G401 (cell line): ENCODE measurements at places on chromosomes 11 and 22.
A peak's percentile ranks its signal among the peaks of the same experiment; 100 is the strongest.

GRCh38 chr11:107468596-107468995 lies 11.0 kb upstream of the CWF19L2 start:
- no peak for DNase-seq

DNA sequence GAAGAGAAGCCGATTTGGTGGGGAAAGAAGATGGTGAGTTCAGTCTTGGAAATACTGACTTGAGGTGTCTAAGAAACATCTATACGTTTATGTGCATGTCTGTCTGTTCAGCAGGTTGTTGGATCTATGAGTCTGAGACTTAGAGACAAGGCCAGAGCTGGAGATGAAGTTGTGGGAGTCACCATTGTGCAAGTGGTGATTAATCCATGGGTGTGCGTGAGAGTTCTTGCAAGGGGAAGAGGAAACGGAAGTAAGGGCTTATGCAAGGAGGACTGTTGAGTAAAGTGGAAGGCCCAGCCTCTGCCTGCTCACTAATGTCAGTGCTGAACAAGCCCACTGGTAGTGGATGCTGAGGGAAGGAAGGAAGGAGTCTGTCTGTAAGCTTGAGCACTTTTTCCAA lies 9.7 kb downstream of the TMEM45B start:
- no peak for DNase-seq

DNA sequence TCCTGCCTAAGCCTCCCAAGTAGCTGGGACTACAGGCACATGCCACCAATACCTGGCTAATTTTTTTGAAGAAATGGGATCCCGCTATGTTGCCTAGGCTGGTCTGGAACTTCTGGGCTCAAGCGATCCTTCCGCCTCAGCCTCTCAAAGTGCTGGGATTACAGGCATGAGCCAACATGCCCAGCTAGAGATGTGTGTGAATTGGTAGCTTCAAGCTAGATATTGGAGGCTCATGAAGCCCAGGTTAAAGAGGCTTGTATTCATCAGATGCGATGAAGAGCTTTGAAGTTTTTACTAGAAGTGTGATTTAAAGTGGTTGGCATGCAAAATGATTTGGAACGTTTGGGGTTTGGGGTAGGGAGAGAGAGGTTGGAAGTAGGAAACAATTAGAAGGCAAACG lies 19.6 kb downstream of the NF2 start:
- no peak for DNase-seq

- DNase-seq = no peak
Observed at GRCh38 chr11:42311514-42311913, 852.1 kb upstream of the LRRC4C start.

GRCh38 chr11:34910817-34911216 lies 5.4 kb downstream of the APIP start:
- DNase-seq = no peak

DNA sequence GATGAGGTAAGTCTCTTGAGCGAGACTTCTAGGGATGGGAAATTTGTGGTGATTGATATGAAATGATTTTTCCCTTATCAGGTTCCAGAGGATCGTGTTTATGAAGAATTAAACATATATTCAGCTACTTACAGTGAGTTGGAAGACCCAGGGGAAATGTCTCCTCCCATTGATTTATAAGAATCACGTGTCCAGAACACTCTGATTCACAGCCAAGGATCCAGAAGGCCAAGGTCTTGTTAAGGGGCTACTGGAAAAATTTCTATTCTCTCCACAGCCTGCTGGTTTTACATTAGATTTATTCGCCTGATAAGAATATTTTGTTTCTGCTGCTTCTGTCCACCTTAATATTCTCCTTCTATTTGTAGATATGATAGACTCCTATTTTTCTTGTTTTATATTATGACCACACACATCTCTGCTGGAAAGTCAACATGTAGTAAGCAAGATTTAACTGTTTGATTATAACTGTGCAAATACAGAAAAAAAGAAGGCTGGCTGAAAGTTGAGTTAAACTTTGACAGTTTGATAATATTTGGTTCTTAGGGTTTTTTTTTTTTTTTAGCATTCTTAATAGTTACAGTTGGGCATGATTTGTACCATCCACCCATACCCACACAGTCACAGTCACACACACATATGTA lies 7.1 kb downstream of the MS4A2 start:
- DNase-seq = no peak

DNA sequence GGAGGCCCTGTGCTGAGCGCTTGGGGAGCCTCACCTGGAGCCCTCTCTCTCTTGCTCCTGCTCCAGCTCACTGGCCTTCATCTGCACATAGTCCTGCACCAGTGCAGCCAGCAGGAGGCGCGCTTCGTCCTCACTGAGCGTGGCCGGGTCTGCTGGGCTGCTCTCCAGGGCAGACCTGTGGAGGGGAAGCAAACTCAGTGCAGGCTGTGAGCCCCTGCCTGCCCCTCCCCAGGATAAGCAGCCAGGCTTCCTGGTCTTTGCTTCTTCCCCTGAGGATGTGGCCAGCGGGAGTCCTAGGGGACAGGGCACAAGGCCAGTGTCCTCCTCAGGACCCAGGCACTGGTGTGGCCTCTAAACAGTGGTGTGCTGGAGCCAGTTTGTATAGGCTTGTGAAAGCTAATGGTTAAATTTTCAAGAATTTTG lies 2.2 kb downstream of the CALCA start:
- DNase-seq = no peak

DNA sequence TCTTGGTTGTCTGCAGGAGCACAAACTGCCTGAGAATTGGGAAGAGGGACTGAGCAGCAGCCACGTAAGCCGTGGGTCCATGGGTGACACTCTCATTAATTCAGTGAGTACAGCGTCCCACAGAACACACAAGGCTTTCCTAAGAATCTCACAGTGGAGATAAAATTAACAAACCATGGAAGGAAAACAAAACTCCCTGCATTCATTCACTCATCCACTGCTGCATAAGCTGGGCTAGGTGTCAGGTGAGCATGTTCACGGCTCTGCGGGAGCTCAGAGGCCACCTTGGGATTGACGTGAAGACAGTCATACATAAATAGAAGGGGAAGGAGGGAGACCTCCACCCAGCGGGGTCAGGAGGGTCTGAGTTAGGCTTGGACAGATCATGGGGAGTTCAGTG lies 1442.7 kb downstream of the TBC1D22A start:
- DNase-seq = no peak

DNA sequence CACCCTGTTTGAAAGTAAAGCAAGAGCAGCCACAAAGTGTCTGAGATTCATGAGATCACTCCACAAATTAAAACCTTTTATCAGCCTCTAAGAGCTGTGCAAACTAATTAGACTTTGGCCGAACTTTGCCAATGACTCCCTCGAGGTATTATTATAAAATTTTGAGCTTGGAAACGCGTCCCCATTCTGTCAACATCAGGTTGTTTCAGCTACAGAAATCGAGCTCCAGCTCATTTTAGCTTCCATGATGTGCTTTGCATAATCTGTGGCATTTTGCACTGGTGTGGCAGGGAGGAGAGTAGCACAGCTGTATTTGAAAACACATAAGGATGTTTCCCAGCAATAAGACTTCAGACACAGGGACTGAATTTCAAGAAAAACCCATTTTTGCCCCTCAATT lies 872.2 kb downstream of the NTM start:
- DNase-seq = no peak

DNA sequence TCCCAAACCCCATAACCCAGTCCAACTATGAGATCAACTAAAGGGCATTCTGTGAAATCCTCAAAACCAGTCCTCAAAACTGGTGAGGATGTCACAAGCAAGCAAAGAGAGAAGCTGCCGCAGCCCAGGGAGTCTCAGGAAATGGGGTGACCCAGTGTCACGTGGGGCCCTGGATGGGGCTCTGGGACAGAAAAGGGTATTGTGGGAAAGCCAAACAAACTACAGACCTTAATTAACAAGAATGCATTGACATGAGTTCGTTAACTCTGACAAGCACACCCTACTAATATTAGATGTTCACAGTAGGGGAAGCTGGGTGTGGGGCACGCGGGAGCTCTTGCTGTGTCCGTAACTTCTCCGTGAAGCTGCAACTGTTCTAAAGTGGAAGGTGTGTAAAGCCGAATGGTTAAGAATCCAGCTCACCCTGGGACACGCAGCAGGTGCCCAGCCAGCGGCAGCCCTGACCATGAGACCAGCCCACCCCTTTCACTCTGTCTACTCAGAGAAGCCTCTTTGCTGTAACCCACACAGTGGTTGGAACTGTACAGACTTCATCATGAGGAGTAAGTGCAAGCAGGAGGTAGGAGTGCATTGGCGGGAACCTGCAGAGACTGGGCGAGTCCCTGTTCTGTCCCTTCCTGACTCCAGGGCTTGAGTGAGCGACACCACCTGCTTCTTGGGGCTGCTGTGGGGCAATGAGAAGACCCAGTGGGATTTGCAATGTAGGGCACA lies 17.9 kb downstream of the LINC01488 start:
- DNase-seq = peak; percentile 10

GRCh38 chr11:76169473-76169896 lies 36.8 kb downstream of the WNT11 start:
- no peak for DNase-seq

GRCh38 chr11:2549876-2550605 lies 105.2 kb downstream of the KCNQ1 start:
- DNase-seq = no peak
